Cardiac fibroblast (primary cell): ENCODE measurements at places on chromosomes 13 and 19.

DNA sequence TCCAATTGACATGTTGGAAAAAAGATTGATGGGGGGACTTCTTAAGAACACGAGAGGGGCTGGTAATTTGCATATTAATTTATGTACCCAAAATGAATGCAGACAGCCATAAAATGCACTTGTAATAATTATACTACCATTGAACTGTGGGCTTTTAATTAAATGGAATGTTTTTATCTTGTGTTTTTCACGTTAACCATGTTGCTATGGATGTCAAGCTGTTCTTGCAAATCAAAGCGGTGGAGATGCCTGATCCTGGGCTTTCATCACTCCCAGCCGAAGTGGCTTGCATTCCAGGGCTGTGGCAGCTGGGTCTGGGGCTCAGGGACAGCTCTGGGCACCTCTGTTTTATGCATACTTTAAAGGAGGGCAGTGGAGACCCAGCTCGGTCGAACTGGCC is 179.4 kb upstream of the TMTC4 start:
- DNase-seq = no peak

DNA sequence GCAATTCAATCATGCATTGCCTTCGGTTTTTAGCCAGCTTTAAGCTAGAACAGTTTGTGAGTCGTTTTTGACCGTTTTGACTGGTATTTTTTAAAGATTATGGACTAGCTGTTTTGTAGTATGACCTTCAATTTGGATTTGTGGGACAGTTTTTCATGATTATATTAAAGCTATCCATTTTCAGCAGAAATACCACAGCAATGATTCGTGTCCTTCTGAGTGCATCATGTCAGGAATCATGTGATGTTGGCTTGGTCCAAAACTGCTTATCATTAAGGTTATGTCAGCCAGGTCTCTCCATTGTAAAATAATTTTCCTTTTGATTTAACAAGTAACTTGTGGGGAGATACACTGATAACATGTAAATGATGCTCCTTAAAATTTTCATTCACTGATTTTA is 229.0 kb downstream of the POSTN start:
- peak; percentile 49 for DNase-seq

DNA sequence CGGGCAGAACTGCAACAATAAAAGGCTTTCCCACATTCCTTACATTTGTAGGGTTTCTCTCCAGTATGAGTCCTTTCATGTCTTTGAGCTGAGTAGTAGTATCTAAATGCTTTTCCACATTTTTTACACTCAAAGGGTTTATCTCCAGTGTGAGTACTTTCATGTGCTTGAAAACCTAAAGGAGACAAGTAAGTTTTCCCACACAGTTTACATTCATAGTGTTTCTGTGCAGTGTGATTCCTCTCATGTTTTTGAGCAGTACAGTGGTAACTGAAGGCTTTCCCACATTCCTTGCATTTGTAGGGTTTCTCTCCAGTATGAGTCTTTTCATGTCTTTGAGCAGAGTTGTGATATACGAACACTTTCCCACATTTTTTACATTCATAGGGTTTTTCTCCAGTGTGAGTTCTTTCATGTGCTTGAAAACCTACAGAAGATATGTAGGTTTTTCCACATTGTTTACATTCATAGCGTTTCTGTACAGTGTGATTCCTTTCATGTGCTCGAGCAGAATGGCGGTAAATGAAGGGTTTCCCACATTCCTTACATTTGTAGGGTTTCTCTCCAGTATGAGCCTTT is 47.0 kb downstream of the ZNF44 start:
- DNase-seq = no peak

GRCh38 chr19:35170359-35171061 is 16.0 kb downstream of the FXYD5 start:
- no peak for DNase-seq

DNA sequence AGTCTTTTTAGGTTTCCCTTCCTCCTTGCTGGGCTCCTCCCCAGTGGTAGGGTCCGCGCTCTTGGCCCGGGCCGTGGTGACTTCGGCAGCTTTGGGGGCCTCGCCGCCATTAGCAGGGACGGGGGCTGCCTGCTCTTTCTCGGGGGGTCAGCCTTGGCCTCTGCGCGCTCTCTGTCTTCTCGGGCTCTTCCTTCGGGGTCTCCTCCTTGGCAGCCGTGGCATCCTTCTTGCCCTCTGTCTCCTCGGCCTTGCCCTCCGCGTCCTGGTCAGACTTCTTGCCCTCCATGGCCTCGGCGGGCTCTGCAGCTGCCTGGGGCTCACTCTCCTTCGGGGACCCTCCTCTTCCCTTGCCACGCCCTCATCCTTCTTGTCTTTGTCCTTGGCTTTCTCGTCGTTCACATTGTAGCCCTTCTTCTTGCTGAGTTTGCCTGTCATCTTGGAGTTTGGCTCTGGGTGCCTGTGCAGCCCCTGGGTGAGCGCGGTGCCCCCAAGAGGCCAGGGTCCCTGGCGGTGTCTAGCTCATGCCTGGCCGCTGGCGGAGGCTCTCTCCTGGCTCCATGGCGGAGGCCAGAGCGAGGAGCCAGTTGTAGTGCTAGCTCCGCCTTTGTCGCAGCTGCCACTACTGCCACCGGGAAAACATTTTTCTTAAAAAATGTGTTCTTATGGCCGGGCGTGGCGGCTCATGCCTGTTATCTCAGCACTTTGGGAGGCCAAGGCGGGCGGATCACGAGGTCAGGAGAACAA is 283.0 kb upstream of the SGCG start:
- DNase-seq = no peak

- no peak for DNase-seq
Measured at GRCh38 chr13:109990296-109990695, 203.9 kb upstream of the IRS2 start.

DNA sequence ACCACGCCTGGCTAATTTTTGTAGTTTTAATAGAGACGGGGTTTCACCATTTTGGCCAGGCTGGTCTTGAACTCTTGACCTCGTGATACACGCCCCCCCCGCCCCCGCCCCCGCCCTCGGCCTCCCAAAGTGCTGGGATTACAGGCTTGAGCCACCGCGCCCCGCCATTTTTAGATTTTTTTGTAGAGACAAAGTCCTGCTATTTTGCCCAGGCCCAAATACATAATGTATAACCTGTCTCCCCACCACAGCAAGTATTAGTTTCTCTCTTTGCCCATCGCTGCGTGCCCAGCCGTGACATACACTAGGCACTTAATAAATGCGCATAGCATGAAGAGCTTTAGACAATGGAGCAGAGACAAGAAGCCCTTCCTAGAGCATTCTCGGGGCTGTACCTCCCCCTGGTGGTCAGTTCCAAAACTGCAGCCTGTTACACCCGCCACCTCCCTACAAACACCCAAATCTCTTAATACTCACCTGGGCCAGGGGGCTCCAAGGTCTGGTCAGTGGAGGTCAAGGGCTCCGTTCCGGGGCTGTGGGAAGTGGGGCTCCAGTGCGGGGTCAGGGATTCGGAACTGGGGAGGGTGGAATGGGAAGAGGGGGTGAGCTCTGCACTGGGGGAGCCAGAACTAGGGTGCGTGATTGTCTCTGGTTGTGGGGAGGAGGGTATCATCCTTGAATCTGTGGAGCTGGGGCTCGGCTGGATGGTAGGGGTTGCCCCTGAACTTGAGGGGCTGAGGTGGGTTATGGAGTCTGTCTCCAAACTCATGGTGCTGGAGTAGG is 22.5 kb downstream of the IQCN start:
- peak; percentile 79 for DNase-seq

- DNase-seq = peak; percentile 34
Measured at GRCh38 chr13:38418286-38418685, 68.6 kb downstream of the UFM1 start.

DNA sequence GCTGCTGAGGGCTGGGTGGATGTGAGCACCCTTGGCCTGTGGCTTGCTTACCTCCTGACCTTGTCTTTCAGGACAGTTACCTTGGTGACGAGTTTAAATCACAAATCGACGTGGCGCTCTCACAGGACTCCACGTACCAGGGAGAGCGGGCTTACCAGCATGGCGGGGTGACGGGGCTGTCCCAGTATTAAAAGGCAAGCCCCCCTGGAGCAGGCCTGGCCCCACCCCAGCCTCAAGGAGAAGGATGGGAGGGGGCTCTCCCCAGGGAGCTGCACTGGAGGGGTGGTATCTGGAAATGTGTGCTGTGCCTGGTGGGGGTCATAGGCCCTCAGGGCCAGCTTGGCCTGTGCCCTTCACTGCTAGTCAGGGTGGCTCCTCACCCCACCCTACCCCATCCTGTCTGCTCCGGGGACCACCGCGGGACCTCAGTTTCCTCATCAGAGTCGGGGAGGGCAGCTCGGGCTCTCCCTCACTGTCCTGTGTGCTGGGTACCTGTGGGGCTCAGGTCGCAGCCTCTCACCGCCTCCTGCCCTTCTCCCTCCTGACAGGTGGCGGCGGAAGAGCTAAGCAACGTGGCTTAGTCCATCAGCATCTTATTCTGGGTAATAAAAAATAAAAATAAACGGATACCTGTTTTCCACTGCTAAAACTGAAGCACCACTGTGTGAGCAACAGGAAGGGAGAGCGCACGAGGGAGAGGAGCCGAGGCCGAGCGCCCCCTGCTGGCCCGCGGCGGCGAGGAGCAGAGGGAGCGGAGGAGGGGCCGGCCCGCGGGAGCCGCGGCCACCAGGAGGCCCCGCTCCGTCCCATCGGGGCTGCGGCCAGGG is 29.8 kb downstream of the CERS1 start:
- peak; percentile 67 for DNase-seq

- no peak for DNase-seq
Measured at GRCh38 chr19:56117376-56117884, 3.7 kb downstream of the ZNF787 start.

DNA sequence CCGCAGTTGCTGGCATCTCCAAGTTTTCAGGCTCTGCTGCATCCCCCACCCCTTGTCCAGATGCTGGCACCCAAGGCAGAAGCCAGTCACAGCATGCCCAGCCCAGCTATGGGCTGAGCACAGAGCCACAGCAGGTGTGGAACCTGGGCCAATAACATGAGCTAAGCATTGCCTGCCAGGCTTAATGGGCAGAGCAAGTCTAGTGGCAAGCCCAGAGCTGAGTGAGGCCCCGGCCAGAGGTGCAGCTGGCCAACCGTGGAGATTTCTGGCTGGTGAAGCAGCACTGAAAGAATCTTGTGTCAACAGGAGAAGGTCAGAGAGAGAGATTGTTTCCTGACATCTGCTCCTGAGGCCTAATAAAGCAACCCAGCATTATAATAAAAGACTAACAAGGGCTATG is 111.0 kb downstream of the B3GLCT start:
- no peak for DNase-seq

DNA sequence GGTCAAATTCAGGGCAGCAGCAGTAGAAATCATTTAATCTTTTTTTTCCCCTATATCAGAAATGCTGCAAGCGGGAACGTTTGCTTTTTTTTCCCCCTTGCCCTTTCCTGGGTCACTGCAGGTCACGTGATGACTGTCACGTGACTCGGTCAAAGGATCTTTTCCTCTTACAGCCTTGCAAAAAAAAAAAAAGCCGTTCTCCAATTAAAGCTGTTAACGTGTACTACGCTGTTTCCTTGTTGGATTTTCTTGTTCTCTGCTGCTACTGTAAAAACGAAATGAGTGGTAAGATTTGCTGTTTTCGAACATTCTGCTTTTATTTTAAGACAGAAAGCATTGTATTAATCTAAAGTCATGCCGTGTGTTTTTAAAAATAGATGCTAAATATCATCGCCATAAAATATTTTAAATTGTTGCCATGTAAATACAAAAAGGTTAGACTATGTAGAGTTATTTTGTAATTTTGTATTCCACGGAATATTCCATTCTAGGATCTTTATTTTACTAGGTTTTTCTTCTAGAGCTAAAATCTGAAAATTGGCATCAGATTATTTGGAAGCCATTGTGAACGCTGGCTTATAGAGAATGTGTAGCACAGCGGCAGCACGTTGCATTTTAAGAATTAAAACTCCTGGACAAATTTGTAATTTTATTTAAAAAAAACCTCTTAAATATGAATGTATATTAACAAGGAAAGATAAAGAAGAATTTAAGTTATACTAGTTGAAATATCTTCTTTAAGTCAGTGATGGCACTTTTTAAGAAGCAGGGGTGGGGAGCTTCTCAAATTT is 109.8 kb upstream of the MLNR start:
- DNase-seq = peak; percentile 91

GRCh38 chr13:89372193-89372592 is 1701.0 kb downstream of the SLITRK5 start:
- DNase-seq = no peak

DNA sequence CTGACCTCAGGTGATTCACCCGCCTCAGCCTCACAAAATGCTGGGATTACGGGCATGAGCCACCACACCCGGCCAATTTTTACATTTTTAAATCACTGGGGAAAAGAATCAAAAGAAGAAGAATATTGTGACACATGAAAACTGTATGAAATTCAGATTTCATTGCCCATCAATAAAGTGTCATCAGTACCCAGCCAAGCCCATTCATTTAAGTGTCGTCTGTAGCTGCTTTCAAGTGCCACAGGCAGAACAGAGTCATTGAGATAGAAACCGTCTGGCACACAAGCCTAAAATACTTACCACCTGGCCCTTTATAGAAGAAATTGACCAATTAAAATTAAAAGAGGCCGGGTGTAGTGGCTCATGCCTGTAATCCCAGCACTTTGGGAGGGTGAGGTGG is 15.3 kb downstream of the COLGALT1 start:
- no peak for DNase-seq

- DNase-seq = peak; percentile 71
Measured at GRCh38 chr19:39843919-39844793, 2.0 kb downstream of the FBL start.

DNA sequence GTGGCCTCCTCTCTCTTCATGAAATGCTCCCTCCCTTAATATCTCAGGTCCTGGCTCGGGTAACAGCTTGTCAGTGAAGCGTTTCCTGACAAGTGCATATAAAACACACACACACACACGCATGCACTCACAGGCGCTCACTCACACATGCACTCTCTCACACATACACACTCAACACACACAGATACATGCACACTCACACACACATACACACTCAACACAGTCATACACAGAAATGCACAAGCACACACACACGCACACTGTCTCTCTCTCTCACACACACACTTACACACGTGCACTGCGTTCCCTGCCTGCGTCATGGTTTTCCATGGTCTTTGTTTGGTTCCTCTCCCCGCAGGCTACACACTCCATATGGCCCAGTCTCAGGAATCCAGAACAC is 344.1 kb downstream of the UQCRFS1 start:
- DNase-seq = no peak

GRCh38 chr13:79866436-79866835 is 385.5 kb downstream of the NDFIP2 start:
- no peak for DNase-seq

DNA sequence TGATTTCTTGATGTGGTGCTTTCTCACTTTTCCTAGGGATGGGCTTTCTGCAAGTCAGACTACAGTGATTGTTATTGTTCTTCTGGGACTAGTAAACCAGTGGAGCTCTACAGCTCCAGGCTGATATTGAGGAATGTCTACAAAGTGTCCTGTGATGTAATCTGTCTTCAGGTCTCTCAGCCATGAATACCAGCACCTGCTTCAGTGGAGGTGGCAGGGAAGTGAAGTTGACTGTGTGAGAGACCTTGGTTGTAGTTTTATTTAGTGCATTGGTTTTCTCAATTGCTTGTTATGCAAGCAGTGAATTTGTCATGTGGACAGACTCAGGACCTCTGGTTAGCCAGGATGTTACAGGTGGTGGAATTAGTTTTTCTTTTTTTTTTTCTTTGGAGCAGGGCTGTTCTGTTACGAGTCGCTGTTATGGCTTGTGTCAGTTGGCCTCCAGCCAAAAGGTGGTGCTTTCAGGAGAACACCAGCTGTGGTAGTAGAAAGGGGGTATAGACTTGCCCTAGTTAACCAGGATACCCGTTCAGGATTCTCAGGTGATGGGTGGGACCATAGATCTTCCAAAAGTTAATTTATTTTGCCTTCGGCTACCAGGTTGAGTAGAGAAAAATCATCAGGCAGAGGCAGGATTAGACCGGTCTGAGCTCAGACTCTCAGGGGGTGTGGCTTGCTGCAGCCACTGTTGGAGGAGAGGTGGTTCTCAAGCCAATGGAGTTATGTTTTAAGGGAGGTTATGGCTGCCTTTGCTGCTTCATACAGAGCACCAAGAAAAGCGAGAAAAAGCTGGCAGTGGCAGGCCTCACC is 11.9 kb upstream of the ZNF675 start:
- no peak for DNase-seq
